ENCODE measurements at places on chromosomes 4 and X. TPM values are rescaled to one million over a fixed set of nuclear protein-coding genes. Genes with fewer than 3 reads are reported as not detected.

The SLC6A14 gene
- total RNA-seq: not detected

The SYTL4 gene
- not detected for total RNA-seq

The F9 gene
- not detected for total RNA-seq

The L1CAM gene
- 0.79 TPM for total RNA-seq

The UGT2B7 gene
- total RNA-seq: not detected

The DUSP21 gene
- not detected for total RNA-seq

The CAPN6 gene
- total RNA-seq: not detected

The GAGE12E gene
- total RNA-seq: not detected

The TRPC3 gene
- 0.15 TPM for total RNA-seq

The TCEAL6 gene
- total RNA-seq: not detected

The CASP3 gene
- 77.1 TPM for total RNA-seq

The UCP1 gene
- total RNA-seq: not detected

The MAGEA2 gene
- total RNA-seq: not detected

The SHROOM2 gene
- not detected for total RNA-seq

The OPRPN gene
- not detected for total RNA-seq

The FHDC1 gene
- total RNA-seq: 0.04 TPM

The FRMPD3 gene
- 0.24 TPM for total RNA-seq

The RAB33A gene
- 10.6 TPM for total RNA-seq

The IQSEC2 gene
- total RNA-seq: 0.96 TPM

The GAGE12H gene
- not detected for total RNA-seq

The GAB3 gene
- total RNA-seq: 6.2 TPM

The PABPC1L2B gene
- not detected for total RNA-seq

The TASL gene
- 1.2 TPM for total RNA-seq

The GRXCR1 gene
- total RNA-seq: not detected

The ARMCX2 gene
- 4.7 TPM for total RNA-seq

The RNF212 gene
- 1.2 TPM for total RNA-seq
